Stimulated activated CD8-positive, alpha-beta memory T cell treated with anti-CD3 and anti-CD28 coated beads, Interleukin-4, amount 100 ng/mL, for 1 hour (primary cell): ENCODE measurements at places on chromosomes 11 and 22.

DNA sequence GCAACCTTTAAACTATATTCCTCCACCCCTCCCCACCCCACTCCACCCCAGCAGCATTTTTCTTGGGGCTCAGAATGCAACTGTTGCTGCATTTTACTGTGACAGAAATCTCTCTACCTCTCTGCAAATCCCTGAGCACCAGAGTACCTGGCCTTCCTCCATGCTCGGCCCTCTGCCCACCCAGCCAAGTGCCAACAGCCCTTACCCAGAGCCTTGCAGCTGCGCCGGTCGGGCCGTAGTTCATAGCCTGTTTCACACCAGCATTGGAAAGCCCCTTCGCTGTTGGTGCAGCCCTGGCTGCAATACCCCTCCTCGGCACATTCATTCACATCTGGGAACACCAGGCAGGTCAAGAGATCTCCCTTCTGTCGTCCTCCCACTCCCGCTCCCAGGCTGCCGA is 23.4 kb downstream of the LRP4 start:
- no peak for DNase-seq

- DNase-seq: no peak
Measured at GRCh38 chr11:66325263-66325671, 8.4 kb upstream of the CD248 start.

GRCh38 chr11:44711113-44711786 is 15.5 kb upstream of the TSPAN18 start:
- DNase-seq: no peak

GRCh38 chr11:9039198-9039597 is 35.4 kb upstream of the NRIP3 start:
- no peak for DNase-seq

GRCh38 chr11:62400760-62401159 is 18.1 kb upstream of the SCGB1A1 start:
- no peak for DNase-seq

GRCh38 chr11:9573775-9574621 is 528 bp downstream of the WEE1 start:
- DNase-seq: no peak

GRCh38 chr11:69138265-69138664 is 17.5 kb upstream of the SMIM38 start:
- DNase-seq: no peak

- DNase-seq: no peak
Measured at GRCh38 chr22:20014526-20015186, 2.0 kb downstream of the ARVCF start.

- no peak for DNase-seq
Measured at GRCh38 chr11:19347911-19348310, 107.2 kb upstream of the E2F8 start.

GRCh38 chr22:37026325-37026724 is 6.8 kb downstream of the MPST start:
- no peak for DNase-seq

DNA sequence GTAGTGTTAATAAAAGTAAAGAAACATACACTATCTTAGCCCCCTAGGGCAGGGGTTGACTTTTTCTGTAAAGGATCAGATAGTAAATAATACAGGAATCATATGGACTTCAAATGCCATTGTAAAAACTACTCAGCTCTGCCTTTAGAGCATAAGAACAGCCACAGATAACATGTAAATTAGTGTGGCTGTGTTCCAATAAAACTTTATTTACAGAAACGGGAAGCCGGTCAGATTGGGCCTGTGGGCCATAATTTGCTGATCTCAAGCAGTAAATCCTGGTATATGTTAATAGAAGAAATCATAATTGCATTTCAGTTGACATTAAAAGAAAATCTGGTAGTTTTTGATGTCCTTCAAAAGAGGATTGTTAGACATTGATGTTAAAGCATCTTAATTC is 76.5 kb downstream of the ZC3H12C start:
- DNase-seq: no peak

- no peak for DNase-seq
Measured at GRCh38 chr11:68043029-68043348, 4.2 kb downstream of the TCIRG1 start.

DNA sequence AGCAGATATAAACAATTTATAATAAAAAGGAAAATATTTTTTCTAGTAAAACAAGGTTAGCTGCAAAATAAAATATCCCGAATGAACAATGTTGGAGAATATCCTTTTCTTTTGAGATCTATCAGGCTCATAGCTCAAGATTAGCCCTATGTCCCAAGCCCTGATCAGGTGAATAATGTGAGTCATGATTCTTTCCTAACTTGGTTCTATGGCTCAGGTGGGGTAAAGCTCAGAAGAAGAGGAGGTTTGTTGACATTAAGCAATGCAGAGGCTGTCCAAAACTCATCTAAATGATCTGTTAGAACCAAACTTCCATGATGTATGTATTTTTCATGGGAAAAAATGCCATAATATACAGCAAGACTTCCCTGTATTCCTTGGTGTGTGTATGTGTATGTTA is 86.1 kb downstream of the TRIM44 start:
- no peak for DNase-seq

DNA sequence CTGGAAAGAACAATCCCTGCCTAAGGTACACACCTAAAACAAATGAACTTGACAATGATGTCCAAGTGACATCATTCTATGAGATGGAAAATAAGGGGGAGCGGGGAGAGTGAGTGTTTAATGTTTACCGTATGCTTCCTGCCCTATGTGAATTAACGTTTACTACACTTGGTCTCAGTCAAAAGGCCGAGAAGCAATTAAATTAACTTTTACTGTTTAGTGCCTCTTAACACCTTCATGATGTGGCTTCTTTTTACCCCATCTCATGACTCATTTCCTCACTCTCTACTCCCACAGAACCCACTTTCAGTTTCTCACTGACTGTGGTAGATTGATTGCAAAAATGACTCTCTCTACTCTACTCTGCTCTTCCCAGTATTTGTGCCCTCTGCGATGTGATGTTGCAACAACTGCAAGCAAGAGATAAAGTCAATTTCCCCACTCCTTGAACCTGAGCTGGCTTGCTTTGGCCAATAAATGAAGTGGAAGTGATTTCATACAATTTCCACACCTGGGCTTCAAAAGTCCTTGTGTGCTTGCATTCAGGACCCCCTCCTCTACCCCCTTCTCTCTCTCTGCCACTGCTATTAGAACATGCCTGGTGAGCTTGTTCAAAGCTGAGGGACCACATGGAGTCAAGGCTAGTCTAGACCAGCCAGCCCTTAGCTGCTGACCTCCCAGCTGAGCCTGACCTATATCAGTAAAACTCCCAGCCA is 11.6 kb upstream of the ALKBH3 start:
- peak; percentile 6 for DNase-seq

- DNase-seq: no peak
Measured at GRCh38 chr11:88623531-88623930, 286.0 kb upstream of the CTSC start.

DNA sequence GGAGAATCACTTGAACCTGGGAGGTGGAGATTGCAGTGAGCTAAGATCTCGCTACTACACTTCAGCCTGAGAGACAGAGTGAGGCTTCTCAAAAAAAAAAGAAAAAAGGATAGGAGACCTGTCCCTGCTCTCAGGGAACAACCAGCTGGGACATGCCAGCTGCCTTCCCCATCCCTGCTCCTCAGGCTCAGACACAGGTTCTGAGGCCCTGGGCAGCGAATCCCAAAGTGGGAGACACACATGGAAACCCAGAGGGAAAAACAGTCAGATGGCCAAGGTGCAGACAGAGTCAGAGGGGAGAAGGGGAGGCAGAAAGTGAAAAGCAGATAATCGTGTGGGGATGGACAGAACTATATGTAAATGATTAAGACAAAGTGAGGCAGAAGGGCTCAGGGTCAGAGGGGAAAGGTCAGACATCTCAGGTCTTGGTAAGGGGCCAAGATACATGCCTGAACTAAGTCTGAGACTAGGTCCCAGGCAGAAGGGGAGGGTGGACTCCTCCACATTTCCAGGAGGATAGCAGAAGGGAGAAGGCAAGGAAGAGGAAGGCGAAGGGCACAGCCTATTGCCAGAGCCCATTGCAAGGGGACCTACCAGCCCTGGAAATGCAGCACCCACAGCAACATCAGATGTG is 14.2 kb downstream of the STARD10 start:
- DNase-seq: no peak

DNA sequence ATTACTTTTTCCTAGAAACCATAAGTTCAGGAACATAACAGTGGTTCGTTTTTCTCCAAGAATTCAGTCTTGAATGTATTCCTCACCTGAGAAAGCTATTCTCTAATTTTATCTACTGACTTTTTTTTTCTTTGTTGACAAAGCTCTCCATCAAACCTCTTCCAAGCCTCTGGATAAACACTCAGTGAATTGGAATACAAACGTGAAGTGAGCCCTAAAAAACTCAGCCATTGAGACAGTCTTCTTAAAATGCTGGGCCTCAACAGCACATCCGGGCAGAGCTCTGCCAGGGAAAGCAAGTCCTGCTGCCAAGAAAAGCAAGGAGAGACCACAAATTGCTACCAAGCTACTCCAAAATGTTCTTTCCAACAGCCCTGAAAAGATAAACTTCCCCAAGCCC is 7.7 kb upstream of the SLC1A2 start:
- DNase-seq: no peak

- DNase-seq: no peak
Measured at GRCh38 chr22:47135338-47135737, 372.9 kb downstream of the TBC1D22A start.

GRCh38 chr11:126636911-126637794 is 281.7 kb downstream of the ST3GAL4 start:
- no peak for DNase-seq

GRCh38 chr22:29194184-29194583 is 11.5 kb upstream of the EMID1 start:
- no peak for DNase-seq
